K562 (cell line): ENCODE measurements at places on chromosomes 5 and 9.

DNA sequence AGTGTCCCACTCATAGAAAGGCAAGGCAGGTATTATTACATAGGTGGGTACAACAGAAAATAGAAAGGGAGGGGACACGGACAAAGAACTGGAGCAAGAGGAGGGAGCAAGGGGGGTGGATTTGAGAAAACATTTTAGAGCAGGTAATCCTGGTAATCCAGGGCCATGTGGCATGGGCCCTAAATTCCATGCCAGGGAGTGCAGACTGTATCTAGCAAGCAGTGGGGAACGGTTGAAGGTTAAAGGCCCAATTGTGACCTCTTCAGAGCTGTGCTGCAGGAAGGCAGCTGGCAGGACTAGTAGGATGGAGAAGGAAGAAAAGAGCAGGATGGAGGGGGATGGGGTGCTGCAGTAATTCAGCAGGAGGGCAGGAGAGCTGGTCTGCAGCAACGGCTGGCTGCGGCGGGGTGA is 75.2 kb downstream of the PDE6A start:
- DNase-seq, result no peak

- no peak for DNase-seq
Observed at GRCh38 chr5:95075111-95075510, 209.8 kb downstream of the MCTP1 start.

DNA sequence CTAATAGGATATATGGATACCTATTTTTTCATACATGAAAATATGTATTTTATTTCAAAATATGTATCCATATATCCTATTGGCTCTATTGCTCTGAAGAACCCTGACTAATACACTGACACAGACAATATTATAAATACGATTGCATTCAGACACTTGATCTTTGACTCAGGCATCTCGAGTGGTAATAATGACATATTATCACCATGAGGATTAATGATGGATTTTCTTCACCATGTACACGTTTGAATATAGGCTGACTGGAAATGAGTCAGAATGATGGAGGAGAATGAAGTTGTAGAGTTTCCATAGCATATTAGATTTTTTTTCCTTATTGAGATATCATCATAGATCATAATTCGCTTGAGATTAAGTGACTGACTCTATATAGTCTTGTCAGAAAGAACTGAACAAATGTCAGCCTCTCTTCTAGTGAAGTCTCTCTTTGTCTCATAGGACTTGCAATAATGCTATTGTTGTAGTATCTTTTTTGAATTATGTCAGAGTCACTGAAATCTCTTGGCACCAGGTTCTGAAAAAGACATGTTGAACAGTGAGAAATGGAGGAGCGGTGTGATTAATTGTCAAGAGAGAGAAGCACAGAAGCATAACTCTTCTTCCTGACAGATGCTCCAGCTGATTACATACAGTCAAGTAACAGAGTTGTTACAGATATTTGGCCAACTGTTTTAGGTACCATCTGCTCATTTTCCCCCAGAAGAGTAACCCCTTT is 41.4 kb upstream of the SLCO6A1 start:
- DNase-seq, result no peak

GRCh38 chr5:146539973-146540372 is 24.0 kb upstream of the GPR151 start:
- no peak for DNase-seq

DNA sequence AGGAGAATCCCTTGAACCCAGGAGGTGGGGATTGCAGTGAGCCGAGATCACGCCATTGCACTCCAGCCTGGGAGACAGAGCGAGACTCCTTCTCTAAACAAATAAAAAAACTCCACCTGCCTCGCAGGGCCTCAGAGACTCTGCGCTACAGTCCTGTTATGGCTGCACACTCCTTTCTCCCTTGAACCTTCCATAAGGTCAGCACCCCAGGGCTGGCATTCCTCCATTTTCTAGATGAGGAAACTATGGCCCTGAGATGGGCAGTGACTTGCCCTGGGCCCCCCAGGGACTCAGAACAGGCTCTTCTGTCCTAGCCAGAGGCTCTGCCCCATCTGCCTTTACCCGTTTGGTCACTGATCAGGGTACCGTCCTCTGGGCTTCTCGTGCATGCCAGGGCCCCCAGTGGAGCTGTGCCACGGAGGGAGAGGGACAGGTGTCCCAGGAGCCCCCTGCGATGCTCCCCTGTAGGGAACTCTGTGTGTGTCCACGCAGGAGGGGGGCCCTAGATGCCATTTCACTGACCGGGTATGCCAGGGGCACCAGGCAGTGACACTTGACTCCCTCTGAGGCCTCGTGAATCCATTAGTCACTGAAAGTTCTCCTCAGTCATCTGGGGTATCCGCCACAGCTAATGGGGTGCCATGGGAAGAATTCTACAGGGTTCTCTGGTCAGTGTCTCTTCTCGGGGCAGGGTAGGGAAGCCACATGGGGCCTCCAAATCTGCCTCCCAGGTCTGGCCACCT is 16.2 kb downstream of the RALGDS start:
- DNase-seq, result no peak

DNA sequence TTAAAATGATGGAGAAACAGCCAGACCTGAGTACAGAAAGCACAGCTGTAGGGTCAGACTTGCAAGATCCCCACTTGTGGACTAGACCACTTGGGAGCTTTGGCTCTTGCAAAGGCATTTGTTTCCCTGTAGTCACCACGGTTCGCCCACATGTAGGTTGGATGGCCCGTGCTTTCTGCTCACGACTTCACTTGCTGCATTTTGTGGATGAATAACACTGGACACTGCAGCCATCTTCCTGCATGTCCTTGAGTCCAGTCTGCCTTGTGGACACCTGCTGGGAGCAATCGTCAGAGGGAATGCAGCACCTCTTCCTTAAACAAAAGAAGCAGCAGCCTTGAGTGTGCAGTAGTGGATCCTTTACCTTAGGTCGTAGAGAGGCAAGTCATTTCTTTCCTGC is 372.9 kb upstream of the IRX2 start:
- no peak for DNase-seq

- no peak for DNase-seq
Observed at GRCh38 chr9:108423433-108423832, 432.4 kb downstream of the ACTL7B start.

GRCh38 chr9:18297056-18297841 is 176.7 kb upstream of the ADAMTSL1 start:
- DNase-seq, result no peak

- DNase-seq, result peak; percentile 36
Observed at GRCh38 chr9:121283856-121284732, 16.1 kb downstream of the GSN start.

DNA sequence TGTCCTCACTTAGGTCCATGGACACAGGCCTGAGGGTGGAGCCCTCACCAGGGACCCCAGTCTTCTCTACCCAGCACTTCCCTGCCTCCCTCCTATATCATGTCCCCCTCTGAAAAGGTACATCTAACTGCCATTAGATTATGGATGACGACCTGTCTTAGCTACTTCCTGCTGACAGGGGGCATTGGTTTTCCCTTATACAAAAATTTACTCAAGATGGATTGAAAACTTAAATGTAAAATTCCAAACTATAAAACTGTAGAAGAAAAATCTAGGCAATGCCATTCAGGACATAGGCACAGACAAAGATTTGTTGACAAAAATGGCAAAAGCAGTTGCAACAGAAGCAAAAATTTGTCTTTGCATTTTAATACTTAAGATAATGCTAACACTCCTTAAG is 623.2 kb upstream of the FAM174A start:
- DNase-seq, result no peak

DNA sequence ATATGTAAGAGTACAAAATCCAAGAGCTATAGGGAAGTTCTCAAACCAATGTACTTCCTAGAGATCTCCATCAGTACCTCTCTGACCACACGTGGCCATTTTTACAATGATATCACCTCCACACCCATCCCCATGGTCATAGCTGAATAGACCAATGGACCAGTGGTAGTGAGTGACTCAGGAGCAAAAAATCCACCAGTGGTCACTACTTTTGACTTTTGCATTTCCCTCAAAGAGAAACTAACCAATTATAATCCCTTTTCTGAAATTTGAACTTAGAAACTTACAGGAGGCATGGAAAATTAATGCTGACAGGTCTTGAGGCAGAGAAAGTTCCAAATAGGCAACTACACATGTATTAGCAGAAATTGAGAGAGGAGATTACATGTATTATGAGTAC is 238.4 kb downstream of the TRPM3 start:
- DNase-seq, result no peak

- DNase-seq, result no peak
Observed at GRCh38 chr5:82050955-82051354, 79.1 kb downstream of the ATG10 start.

DNA sequence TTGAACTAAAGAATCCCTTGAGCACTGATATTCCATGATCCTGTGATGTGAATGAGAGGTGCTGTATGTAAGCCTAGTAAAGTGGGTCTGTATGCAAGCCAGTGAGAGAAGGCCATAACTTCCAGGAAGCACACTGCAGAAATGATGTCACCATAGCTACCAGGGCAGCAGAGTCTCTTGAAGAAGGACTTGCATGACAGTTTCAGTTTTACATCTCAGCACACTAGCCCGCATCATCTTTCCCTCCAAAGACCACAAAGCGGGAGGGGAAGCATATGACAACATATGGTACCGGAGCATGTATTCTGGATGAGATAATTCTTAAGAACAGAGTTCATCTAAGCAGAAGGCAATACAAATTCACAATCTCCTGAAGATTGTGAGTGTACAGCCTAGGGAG is 37.6 kb upstream of the MAST4 start:
- no peak for DNase-seq
